GM04504 (cell line): ENCODE measurements at places on chromosomes 2 and 18.

- DNase-seq = no peak
These were observed 101.4 kb upstream of the POU3F3 start for GRCh38 chr2:104752504-104752903.

GRCh38 chr2:147348931-147349555, 495.8 kb upstream of the ACVR2A start:
- no peak for DNase-seq

DNA sequence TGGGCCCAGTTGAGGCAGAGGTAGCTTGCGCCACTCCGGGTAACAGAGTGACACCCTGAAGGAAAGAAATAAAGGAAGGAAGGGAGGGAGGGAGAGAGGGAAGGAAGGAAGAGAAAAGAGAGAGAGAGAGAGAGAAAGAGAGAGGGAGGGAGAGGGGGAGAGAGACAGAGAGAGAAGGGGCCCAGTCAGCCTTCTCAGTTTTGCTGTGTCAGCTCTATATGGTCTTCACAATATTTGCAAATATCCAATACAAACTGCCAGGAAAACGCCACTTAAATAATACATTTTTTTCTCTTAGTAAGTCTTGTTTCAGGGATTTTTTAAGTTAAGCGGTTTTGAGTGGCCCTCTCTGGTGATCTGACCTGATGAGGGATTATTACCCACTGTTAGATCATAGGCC, 5.6 kb upstream of the CHMP1B start:
- no peak for DNase-seq

DNA sequence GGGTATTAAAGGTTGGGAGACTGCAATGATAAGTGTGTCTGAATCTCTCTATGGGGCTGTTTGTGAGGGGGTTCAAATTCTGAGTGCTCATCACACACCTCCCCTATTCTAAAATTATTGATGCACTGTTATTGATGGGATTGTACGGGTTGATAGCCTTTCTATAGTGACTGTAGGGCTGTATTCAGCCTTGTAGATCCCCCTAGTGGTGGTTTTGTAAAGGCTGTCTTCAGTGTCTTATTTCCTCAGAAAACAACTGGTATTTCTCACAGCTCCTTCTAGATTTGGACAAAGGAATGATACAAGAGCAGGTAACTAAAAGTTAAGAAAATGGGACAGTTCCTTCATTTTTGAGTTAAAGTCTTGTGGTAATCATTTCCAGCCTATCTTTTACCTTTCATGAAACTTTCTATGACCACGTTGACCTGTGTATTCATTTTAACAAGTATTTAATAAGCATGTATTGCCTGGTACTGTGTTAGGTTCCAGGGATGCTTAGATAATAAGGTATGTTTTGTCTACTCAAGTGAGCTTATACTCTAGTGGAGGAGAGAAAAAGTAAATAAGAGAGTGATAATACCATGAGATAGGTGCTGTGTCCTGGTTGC, 21.2 kb downstream of the SMAD4 start:
- peak; percentile 25 for DNase-seq

DNA sequence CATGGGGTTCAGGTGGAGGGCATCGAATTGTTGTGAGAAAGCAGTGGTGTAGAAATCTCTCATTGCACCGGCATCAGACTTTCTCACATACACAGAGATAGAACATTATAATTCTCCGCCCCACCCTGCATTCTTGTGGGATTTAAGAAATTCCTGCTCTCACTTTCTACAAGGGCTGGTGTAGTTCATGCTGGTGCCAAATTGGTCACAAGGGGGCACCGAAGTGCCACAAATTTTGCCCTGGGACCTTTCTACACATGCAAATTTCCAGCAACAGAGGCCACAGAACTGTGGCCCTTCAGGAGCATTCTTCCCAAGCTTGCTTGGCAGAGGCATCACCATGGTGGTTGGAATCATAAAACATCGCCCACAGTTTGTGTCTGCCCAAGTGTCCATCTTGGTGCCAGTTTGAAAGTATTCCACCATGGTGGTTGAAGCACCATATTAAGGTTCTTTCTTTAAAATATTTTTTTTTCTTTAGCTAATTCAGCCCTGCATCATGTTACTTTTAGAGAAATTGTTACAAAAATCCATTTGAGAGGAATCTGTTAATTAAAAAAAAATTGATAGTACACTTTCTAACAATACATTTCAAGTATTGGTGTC, 521.2 kb upstream of the FANCL start:
- DNase-seq = peak; percentile 28

- no peak for DNase-seq
These were observed 46.0 kb downstream of the ODC1 start for GRCh38 chr2:10402062-10402585.

GRCh38 chr2:223772363-223772762, 65.0 kb downstream of the AP1S3 start:
- DNase-seq = no peak
